ENCODE measurements at places on chromosomes 6 and 20.

- DNase-seq = no peak
Observed at GRCh38 chr6:2940010-2940850, 31.1 kb downstream of the SERPINB6 start.

DNA sequence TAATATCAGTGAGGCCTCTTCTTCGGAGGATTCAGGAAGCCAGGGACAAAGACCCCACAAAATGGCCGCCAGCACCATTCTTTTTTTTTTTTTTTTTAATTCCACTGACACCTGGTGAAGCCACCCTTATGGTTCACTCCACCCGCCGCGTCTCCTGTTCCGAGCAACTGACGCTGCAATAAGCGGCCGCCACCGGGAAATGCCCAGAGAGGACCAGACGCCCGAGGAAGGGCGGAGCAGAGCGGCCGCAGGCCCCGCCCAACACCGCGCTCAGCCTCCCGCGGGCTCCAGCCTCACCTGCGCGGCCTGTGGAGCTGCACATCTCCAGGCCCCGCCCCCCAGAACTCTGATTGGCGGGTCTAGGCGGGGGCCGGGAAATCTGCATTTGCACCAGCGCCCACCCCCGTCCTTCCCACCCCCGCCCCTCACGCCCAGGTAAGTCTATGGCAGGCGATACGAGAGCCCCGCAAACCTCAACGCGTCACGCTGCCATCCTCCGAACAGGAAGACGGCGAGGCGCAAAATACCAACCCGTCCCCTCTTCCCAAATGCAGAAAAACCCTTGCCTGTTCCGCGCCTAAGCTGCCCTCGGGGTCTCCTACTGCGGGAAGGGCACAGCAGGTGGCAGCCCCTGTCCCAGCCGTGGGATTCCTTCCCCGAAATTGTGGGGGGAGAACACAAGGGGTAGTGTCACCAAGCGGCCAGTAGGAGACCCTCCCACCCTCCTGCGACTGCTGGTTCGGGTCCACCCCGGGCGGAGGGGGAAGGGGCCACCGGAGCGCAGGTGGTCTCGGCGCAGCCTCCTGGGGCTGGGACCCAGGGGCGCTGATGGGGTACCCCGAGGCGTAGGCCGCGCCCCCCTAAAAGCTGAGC, 960 bp downstream of the ATP9A start:
- DNase-seq = peak; percentile 54

DNA sequence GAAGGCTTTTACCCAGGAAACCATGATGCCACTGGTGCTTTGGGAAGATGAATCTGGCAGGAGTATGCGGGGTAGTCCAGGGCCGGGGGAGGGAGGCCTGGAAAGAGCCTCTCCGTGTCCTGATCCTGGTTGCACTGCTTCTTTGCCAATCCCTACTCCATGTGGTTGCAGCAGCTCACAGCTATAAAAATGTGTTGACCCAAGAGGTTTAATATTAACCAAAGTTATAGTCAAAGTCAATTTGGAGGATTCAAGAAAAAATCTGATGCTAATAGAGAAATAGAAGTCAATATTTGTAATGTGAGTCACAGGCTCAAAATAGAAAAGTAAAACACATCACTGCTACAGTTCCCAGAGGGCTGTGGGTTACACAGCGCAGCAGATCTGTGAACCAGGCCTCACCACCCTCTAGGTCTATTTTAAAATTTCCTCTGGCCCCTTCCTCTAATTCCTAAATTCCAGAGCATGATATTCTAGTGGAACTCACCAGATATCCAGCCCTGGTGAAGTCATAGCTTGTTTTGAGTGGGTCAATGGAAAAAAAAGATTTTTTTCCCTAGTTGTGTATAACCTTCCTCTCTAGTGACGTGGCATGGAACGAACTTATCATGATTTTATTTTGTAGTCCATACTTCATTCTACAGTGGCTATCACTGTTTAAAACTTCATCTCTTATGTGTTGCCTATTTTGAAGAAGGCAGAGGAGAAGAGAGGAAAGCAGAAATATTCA, 63.2 kb upstream of the BMP2 start:
- peak; percentile 99 for DNase-seq

GRCh38 chr20:50367739-50368375, 142.3 kb upstream of the PTPN1 start:
- DNase-seq = no peak

- DNase-seq = no peak
Observed at GRCh38 chr6:95093154-95093553, 484.2 kb upstream of the MANEA start.

GRCh38 chr6:93319304-93319703, 100.1 kb downstream of the EPHA7 start:
- no peak for DNase-seq

GRCh38 chr20:39070484-39071231, 108.5 kb downstream of the DHX35 start:
- DNase-seq = peak; percentile 26

DNA sequence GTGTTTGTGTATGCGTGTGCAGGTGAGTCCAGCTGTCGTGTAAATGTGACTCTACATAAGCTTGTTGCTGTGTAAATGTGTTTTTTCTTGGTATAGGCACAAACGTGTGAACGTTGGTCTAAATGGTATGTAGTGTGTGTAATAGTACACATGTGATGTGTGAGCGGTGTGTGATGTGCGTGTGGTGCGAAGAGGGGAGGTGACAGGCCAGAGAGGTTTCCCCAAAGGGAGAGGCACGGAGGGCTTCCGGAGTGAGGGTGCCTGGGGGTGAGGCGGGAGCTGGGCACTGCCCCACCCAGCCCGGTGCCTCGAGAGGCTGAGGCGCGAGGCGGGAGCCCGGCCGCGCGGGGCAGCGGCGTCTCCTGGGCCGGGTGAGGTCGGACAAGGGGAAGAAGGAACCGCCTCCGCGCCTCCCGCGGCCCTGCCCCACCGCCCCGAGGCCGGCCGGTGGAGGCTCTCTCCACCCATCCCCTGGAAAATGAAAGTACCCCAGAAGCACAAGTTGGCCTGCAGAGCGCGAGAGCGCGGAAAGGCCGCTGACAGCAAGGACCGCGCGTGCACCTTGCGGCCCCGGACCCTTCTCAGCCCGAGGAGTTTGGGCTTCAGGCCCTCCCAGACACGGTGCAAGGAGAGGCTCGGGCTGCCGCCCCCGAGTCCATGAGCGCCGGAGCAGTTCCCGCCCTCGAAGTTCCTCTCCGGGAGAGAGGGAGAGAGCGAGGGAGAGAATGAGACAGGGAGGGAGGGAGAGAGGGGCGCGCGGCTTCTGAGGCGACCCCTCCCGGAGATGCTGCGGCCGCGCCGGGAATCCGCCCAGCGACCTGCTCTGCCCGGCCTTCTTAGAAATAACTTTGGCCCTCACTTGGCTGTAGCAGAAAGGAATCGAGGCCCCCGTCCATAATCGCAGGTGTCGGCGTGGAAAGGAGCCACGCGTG, 43.2 kb upstream of the OSTM1 start:
- DNase-seq = no peak

DNA sequence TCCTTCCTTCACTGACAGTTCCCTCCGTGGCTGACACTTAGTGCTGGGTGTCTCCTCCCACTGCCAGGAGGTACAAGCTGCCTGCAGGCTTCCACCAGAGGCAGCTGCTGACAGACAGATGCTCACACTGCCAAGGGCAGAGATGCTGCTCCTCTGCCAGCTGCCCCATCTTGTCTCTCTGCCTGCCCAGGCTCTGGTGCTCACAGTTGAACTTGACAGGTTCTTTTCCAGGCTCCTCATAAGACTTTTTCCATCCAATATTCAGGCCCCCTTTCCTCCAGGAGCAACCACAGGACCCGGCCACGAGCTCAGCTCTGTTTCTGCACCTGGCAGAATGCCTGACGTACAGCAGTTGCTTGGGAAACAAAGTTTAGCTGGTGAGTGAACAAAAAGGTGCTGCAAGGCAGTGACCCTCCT, 79.8 kb downstream of the PSMB1 start:
- DNase-seq = no peak

DNA sequence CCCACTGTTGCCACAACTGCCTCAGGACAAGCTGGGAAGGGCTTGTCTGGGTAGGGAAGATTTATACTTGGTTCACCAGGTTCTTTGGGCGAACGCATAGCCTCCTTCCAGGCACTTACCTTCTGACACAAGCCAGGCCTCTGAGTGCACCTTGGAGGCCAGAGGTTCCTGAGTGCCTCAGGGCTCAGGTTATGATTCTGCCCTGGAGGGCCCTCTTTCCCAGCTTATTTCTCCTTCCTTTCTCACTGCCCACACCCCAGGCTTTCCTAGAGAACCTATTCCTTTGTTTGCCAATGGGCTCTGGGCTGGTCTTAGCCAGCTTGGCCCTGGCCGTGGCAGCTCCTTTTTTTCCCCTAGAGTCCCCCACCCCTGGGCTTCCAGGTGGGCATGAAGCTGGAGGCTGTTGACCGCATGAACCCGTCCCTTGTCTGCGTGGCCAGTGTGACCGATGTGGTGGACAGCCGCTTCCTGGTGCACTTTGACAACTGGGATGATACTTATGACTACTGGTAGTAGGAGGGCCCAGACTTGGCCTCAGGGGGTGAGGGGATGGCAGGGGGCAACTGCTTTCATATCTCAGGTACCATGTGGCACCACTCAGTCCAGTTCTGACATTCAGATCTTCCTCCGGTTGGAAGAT, 25.0 kb downstream of the L3MBTL1 start:
- no peak for DNase-seq

GRCh38 chr6:169866140-169866534, 114.7 kb downstream of the ERMARD start:
- no peak for DNase-seq

DNA sequence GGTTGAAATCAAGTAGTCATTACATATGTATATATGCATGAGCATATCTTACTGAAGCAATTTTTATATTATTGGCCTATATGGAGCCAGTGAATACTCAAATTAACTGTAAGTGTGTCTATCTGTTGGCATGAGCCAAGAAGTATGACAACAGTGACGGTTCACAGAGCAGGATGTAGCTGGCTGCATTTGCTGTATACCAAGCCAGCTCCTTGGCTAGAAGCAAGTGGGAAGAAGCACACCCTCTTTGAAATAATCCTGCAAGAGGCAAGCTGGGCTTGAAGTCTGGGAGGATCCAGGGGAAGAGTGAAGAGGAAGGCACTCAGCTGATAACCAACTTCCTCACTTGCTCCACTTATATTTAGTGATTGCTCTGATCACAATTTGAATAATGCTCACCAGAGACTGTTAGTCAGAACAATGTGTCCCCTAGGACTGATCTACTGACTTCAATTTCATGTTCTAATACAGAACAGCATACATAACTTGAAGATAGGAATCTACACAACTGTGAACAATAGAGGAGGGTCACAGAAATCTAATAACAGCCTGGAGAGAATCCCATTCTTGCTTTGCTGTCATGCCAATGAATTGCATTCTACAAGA, 497.3 kb downstream of the PRKN start:
- no peak for DNase-seq

- DNase-seq = no peak
Observed at GRCh38 chr6:100671740-100672139, 207.0 kb upstream of the SIM1 start.

GRCh38 chr6:75378101-75378500, 93.5 kb upstream of the TMEM30A start:
- DNase-seq = no peak

- DNase-seq = peak; percentile 11
Observed at GRCh38 chr6:24799541-24799915, 811 bp upstream of the ARMH2 start.

DNA sequence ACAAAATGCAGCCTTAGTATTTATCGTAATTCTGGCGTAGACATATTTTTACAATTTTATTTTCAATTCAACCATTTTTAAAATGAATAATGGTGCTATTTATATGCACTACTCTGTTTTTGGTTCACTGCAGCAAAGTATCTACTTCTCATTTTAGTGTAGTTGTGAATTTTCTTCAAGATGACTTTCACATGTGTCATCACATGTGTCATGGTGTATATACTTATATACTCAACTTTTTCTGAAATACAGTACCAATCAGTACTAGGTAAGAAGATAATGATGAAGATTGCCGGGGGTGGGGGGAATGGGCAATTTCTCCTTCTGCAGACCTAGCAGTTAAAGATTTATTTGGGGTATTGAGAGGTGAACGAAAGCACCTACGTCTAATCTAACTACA, 634.5 kb downstream of the PHF3 start:
- DNase-seq = no peak

DNA sequence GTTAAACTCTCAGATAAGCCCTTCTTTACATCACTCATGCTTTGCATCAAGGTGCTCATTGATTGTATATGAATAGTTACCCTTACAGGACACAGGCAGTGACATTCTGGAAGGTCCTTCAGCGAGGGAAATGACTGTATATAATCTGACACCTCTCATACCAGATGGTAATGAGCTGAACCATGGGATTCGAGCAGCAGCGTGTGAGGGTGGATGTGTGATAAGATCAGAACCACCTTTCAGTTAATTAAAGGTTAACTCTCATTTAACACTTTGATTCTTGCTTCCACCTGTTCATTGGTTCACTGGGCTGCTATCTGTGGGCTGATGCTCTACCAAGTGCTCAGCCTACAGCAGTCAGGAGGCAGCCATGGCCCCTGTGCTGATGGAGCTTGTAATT, 24.2 kb downstream of the NEDD9 start:
- no peak for DNase-seq

- DNase-seq = no peak
Observed at GRCh38 chr6:89930789-89931188, 36.5 kb downstream of the GJA10 start.

GRCh38 chr6:39266782-39267355, 37.6 kb upstream of the KCNK5 start:
- DNase-seq = no peak

DNA sequence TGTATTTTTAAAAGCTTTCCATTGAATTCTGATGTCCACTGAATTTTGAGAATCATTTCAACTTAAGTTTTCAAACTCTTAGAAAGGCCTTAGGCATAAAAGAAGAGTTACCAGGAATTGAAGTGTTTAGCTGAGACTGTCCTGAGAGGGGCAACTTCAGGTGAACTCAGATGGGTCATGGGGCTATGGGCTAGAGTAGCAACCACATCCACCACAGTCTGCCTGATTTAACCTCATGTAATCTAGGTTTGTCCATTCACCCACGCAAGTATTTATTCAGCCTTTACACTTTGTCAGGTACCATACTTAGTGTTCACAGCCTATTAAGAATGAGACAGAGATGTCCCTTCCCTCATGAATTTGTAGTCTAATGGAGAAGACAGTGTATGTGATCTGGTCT, 501.0 kb downstream of the KIF16B start:
- peak; percentile 9 for DNase-seq

- peak; percentile 58 for DNase-seq
Observed at GRCh38 chr6:46704562-46704961, 16.9 kb downstream of the TDRD6 start.

- DNase-seq = peak; percentile 44
Observed at GRCh38 chr6:45419571-45420082, 41.9 kb upstream of the SUPT3H start.
